ENCODE measurements at places on chromosomes 2 and 18. TPM values are rescaled to one million over a fixed set of nuclear protein-coding genes. Genes with fewer than 3 reads are reported as not detected.

MTA3 gene
- 40.4 TPM for total RNA-seq

ST6GAL2 gene
- not detected for total RNA-seq

DNA sequence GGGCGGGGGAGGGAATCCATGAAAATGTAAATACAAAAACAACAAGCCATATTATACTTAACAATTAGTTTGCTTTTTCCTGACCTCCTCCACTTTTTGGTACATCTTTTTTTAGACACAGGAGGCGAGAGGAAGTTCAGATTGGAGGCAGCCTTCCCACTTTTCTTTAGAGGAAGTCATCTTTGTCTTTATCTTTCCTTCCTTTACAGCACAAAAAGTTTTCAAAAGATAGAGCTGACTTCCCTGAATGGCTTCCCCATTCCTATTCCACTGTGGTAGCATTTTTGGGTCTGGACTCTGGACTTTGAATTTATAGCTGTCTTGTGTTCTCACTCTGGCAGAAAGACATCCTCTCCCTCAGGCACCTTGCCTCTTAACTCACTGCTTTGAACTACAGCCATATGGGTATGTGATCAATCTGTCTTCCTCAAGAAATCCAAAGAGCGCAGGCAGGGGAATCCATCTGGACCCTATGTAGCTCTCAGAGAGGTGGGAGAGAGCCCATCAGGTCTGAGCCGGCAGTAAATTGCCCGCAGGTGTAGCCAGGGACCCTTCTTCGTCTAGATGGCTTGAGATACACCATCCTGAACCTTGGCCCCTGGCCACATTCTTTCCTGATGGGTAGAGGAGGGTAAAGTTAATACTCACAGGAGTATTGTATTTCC, 101.9 kb downstream of the AQP4 start:
- H3K27me3 ChIP-seq: peaks cover 10% of the 10 kb centered on the region
- no peak for DNase-seq
- H3K4me1 ChIP-seq: no peaks in the 10 kb centered on the region
- H3K4me3 ChIP-seq: no peak overlapping the region
- no peaks in the 10 kb centered on the region for H3K36me3 ChIP-seq

DNA sequence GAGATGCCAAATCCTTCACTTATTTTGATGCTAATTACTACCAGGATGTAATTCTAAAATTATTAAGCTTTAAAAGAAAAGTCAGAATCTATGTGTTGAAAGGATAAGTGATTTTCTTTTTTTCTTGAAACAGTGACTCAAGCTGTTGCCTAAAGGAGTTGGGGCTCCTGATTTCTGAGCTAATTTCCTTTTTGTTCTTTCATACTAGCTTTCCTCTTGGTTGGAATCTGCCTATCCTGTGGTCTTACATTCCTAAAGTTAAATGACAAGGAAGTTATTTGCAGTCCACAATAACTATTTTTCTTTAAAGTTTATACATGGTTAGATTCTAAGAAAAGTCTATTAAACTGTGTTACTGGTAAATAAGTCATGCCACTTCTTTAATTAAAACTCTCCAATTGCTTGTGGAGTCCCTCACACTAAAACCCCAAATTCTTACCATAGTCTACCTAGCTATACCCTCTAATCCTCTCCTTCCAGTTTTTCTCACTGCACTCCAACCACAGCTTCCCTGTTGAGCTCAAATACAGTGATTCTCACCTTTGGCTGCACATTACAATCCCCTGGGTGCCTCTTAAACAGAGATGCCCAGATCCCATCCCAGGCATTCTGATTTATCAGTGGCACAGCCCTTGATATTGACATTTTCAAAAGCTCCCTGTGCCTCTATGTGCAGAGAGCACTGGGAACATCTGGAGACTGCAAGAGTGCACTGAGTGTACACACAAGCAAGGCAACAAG, 63.3 kb upstream of the EFEMP1 start:
- no peak overlapping the region for H3K4me3 ChIP-seq
- H3K27me3 ChIP-seq: peaks cover 7% of the 10 kb centered on the region
- no peak overlapping the region for H3K27ac ChIP-seq
- H3K4me1 ChIP-seq: peaks cover 16% of the 10 kb centered on the region
- H3K36me3 ChIP-seq: no peaks in the 10 kb centered on the region

DNA sequence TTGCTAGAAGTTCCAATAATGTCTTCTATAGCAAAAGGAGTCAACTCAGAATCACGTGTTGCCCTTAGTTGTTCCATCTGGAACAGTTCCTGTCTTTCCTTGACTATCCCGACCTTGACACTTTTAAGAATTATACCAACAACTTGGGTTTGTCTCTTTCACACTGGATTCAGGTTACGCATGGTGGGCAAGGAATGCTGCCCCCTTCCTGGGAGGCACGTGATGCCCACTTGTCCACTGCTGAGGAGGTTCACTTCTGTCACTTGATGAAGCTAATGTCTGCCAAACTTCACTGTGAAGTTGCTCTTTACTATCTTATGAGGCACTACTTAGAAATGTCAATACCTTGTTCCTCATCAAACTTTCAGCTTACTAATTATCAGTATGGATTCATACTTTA, 5.3 kb downstream of the COX5B start:
- H3K27me3 ChIP-seq: no peaks in the 10 kb centered on the region
- H3K4me3 ChIP-seq: no peak overlapping the region
- H3K27ac ChIP-seq: no peak overlapping the region
- peaks cover 43% of the 10 kb centered on the region for H3K36me3 ChIP-seq

DNA sequence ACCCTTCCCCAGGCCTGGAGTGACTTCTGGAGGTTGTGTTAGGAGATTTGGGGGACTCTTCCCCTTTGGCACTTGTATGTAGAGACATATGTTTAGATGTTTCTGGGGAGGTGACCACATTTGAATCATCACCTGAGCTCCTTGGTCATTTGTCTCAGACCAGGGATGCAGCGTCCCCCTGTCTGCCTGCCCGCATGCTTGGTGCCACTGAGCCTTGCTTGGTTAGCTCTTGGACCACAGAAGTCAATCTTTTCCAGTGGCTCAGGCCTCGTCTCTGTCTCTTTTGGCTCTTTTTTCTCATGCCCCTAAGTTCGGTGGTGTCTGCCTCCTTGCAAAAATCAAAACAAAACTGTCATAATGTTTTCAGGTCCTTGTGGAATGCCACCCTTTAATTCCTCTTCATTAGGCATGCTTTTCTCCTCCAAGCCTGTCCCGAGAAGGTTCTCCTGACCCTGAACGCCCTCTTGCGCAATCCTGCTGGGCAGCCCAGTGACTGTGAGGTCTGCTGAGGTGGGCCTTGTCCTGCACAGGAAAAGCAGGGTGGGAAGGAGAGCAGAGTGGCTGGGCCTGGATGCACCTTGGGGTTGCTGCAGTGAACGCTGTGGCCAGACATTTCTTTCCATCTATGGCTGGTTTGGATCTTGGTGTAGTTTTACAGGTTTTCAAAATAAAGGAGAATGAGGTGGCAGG, 24.9 kb downstream of the GLI2 start:
- peaks cover 1% of the 10 kb centered on the region for H3K4me1 ChIP-seq
- H3K36me3 ChIP-seq: no peaks in the 10 kb centered on the region
- H3K27ac ChIP-seq: no peak overlapping the region
- H3K4me3 ChIP-seq: no peak overlapping the region
- no peak for DNase-seq

GRCh38 chr18:36075862-36076587, 8.7 kb upstream of the RPRD1A start:
- no peak overlapping the region for H3K27ac ChIP-seq
- no peak overlapping the region for H3K4me3 ChIP-seq
- H3K4me1 ChIP-seq: no peaks in the 10 kb centered on the region

- no peak overlapping the region for H3K4me3 ChIP-seq
- no peak for DNase-seq
- H3K27me3 ChIP-seq: peaks cover 3% of the 10 kb centered on the region
- H3K4me1 ChIP-seq: no peaks in the 10 kb centered on the region
- H3K27ac ChIP-seq: no peak overlapping the region
- H3K36me3 ChIP-seq: no peaks in the 10 kb centered on the region
These were observed 64.3 kb upstream of the ACSL3 start for GRCh38 chr2:222796413-222797103.

GRCh38 chr2:73260338-73260984, 23.8 kb downstream of the FBXO41 start:
- peaks cover 8% of the 10 kb centered on the region for H3K4me1 ChIP-seq
- H3K27me3 ChIP-seq: no peaks in the 10 kb centered on the region
- H3K27ac ChIP-seq: no peak overlapping the region
- H3K36me3 ChIP-seq: no peaks in the 10 kb centered on the region

- no peak overlapping the region for H3K4me3 ChIP-seq
- no peaks in the 10 kb centered on the region for H3K27me3 ChIP-seq
- H3K4me1 ChIP-seq: peaks cover 85% of the 10 kb centered on the region
- DNase-seq: no peak
- H3K27ac ChIP-seq: peak overlapping the region; percentile 85
- peaks cover 4% of the 10 kb centered on the region for H3K36me3 ChIP-seq
These were observed 3.5 kb downstream of the RNF144A start for GRCh38 chr2:6920743-6921064.

DNA sequence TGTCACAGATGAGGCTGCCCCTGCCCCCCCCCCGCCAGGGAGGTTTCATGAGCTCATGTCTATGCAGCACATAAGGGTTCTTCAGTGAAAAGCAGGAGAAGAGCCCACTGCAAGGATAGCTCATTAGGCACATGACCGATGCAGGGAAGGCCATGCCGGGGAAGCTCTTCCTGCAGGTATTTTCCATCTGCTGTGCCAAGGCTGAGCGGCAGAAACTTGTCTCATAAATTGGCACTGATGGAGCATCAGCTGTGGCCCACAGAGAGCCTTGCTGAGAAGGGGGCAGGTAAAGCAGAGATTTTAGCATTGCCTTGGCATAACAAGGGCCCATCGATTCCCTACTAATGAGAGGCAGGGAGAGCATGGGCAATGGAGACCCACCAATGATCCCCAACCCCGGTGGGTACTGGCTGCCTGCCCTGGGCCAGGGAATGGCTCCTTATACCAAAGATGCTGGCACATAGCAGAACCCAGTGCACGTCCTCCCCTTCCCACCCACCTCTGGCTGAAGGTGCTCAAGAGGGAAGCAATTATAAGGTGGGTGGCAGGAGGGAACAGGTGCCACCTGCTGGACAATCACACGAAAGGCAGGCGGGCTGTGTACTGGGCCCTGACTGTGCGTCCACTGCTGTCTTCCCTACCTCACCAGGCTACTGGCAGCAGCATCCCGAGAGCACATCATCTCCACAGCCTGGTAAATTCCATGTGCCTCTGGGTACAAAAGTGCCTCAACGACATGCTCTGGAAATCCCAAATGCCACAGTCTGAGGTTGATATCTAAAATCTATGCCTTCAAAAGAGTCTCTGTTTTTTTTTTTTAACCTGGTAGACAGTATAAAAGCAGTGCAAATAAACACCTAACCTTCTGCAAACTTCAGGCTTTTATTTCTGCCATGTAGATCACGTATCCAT, 41.4 kb downstream of the STEAP3 start:
- H3K27me3 ChIP-seq: no peaks in the 10 kb centered on the region
- peaks cover 3% of the 10 kb centered on the region for H3K36me3 ChIP-seq
- peak; percentile 20 for DNase-seq

DNA sequence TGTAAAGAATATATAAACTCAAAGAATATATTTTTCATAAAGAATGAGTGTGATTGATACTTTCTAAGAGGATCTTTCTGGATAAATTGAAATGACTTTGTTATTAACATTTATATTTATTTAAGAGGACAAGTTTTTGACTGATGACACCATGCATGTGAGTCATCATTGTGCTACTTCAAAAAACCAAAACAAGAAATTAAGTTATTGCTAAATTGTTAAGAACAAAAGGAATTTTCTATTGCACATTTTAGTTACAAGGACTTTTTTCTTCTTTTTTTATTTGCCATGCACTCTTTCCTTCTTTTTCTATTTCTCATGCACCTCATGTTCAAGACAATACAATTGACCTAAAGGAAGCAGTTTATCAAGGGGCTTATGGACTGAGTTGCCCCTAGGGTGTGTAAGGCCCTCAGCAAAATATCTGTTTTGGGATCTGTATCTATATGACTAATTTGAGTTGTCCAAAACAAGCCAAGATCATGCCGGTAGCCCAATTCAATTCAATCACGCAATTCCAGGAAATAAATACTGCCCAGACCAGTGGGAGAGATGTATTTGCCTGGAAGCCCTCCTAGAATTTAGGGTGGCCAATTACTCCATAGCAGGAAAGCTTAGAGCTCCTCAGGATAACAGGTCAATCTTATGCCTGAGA, 654.3 kb downstream of the METTL4 start:
- no peaks in the 10 kb centered on the region for H3K36me3 ChIP-seq
- H3K4me1 ChIP-seq: no peaks in the 10 kb centered on the region
- H3K27me3 ChIP-seq: no peaks in the 10 kb centered on the region
- H3K27ac ChIP-seq: no peak overlapping the region
- H3K4me3 ChIP-seq: no peak overlapping the region
